Purkinje cell (primary cell): ENCODE measurements at places on chromosomes 11 and 22. TPM values are rescaled to one million over a fixed set of nuclear protein-coding genes. Genes with fewer than 3 reads are reported as not detected.

Gene OR51B2
- polyA plus RNA-seq: not detected in 2 replicates

Gene TEAD1
- polyA plus RNA-seq: 3.6 and 5.2 TPM in 2 replicates

Gene SCARF2
- polyA plus RNA-seq: not detected in 2 replicates

Gene SYNGR1
- polyA plus RNA-seq: 16.2 and 23.8 TPM in 2 replicates

Gene MORC2
- polyA plus RNA-seq: 9.2 and 11.2 TPM in 2 replicates

Gene SLC17A6
- not detected in 2 replicates for polyA plus RNA-seq

Gene PPFIBP2
- 0.65 TPM in 1 of 2 replicates, not detected in the other for polyA plus RNA-seq

Gene ZC3H12C
- 2.6 and 2.7 TPM in 2 replicates for polyA plus RNA-seq

Gene YAP1
- 2.5 and 3.6 TPM in 2 replicates for polyA plus RNA-seq

Gene ALKBH8
- polyA plus RNA-seq: 4.6 and 5.3 TPM in 2 replicates

Gene PGA3
- not detected in 2 replicates for polyA plus RNA-seq

Gene LMO1
- 2.1 TPM in 1 of 2 replicates, not detected in the other for polyA plus RNA-seq

Gene WBP2NL
- polyA plus RNA-seq: 1.1 TPM in 1 of 2 replicates, not detected in the other

Gene TRIM22
- 1.2 TPM in 1 of 2 replicates, not detected in the other for polyA plus RNA-seq

Gene SDHD
- polyA plus RNA-seq: 344 and 445 TPM in 2 replicates

Gene CD3D
- not detected in 2 replicates for polyA plus RNA-seq

Gene LRRC56
- 0.13 TPM in 1 of 2 replicates, not detected in the other for polyA plus RNA-seq

Gene KIF18A
- 0.32 TPM in 1 of 2 replicates, not detected in the other for polyA plus RNA-seq

Gene UBQLNL
- polyA plus RNA-seq: not detected in 2 replicates

Gene TNNI2
- not detected in 2 replicates for polyA plus RNA-seq
